Dermis microvascular lymphatic vessel endothelial cell (primary cell): ENCODE measurements at places on chromosomes 5 and 9. TPM values are rescaled to one million over a fixed set of nuclear protein-coding genes. Genes with fewer than 3 reads are reported as not detected.

DNA sequence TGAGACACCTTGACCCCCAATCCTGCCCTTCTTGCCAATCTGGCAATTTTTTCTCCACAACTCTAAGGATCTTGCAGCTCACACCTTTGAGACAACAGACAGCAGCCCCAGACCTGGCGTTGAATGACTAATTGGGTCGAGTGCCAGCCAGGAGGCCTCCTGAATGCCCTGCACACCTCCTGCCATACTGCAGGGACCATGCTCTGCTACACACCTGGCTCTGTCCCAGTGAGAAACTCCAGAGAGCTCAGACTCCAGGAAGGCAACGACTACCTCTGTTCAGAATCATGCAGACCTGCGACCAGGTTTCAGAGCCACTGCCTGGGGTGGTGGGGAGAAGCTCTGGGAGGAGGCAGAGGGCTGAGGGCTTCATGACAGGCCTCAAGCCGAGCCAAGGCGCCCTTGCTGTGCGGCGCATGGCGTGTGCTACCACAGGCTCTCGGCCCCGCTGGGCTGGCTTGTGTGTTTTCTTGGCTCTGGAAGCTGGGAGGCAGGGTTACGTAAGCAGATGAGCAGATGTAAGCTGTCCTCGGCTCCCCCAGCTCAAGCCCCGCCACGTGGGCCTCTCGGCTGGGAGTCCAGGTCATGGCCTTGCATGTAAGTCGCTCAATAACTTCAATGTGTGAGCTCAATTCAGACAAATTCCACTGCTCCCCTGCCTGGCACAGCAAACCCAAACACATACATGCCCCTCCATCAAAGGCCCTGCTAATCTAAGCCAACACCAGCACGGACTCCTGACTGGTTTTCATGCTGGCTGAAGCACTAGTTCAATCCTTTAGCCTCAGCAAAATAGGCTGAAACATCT lies 27.5 kb downstream of the B4GALT1 start:
- DNase-seq = no peak

- DNase-seq = no peak
Observed at GRCh38 chr5:172745838-172746237, 25.2 kb downstream of the DUSP1 start.

- no peak for DNase-seq
Observed at GRCh38 chr9:10251490-10251889, 361.3 kb downstream of the PTPRD start.

GRCh38 chr9:35510754-35511428 lies 21.0 kb downstream of the RUSC2 start:
- DNase-seq = peak; percentile 84

DNA sequence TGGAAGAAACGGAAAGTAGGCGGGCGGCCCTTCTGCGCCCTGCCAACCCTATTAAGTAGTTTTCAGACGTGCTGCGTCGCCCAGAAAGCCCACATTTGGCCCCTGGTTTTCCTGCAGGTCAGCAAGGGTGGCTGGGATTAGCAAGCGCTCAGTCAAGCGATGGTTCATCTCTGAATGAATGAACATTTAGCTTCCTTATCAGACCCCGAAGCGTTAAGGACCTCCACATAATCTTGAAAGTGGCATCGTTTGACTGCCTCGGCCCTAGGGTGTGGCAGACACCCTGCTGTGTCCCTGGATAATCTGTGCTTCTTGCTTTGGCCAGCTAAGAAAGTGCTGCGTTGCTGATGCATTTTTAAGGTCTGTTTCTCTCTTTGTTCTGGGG lies 684 bp downstream of the TOR1B start:
- DNase-seq = no peak

ALDOB gene
- total RNA-seq = 0.13 and 0.25 TPM in 2 replicates
